ENCODE measurements at places on chromosomes 5 and 9.
A peak's percentile ranks its signal among the peaks of the same experiment; 100 is the strongest.

DNA sequence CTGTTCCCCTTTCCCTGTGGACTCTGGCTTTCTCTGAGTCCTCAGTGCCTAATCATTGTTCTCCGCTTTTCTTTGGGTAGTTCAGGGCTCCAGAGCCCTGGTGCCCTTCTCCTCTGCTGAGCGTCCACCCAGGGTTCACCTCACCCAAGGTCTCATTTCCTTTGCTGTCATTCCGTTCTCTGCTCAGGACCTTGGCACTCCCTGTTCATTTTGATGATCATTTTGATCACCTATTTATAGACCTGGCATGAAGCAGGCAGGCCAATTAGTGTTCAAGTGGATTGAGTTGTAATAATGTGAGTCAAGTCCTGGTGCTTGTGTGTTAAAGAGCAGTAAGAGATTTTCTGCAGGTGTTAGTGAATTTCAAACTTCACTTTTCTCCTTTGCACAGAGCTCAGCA, 3.6 kb downstream of the TRIO start:
- no peak for DNase-seq

- no peak for DNase-seq
Observed at GRCh38 chr9:6620353-6620752, 25.2 kb downstream of the GLDC start.

GRCh38 chr5:96336351-96336985, 96.6 kb downstream of the PCSK1 start:
- peak; percentile 86 for DNase-seq

GRCh38 chr5:180813420-180813819, 10.8 kb upstream of the MGAT1 start:
- no peak for DNase-seq

- no peak for DNase-seq
Observed at GRCh38 chr5:178196986-178197385, 7.3 kb upstream of the HNRNPAB start.

GRCh38 chr9:11874414-11874813, 818.8 kb upstream of the TYRP1 start:
- no peak for DNase-seq

DNA sequence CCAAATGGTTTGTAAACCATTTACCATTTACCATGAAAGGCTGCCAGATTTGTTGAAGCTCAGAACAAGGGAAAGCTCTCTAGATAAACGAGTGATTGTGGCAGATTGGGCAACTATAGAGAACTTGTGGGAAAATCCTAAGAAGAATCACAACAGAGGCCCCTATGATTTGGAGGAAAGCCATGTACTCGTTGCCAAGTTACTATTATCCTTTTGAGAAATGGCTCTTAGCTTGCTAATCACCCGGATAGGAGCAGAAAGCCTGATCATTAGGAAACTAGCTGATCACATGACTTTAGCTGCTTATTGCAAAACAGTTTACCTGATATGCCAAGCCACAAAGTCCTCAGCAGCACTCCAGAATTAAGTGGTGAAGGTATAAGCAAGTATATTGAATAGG, 23.5 kb upstream of the ATG10 start:
- DNase-seq: no peak
